GM23248 (cell line): ENCODE measurements at places on chromosomes 6 and 20. TPM values are rescaled to one million over a fixed set of nuclear protein-coding genes. Genes with fewer than 3 reads are reported as not detected.

DNA sequence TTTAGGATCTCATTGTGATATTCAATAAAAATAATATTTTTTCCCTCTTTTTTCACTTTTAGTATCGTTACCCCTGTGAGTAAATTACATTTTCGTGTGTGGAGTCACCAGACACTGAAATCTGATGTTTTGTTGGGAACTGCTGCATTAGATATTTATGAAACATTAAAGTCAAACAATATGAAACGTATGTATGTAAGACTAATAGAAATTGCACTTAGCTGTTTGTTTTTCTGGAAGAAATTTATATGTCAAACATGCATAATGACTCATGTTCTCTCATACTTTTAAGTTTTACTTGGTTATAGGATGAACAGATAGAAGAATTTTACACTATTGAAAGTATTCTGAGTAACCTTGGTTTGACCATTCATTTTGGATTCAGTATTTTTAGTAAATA lies 49.4 kb downstream of the ITCH start:
- H3K36me3 ChIP-seq: peaks cover 55% of the 10 kb centered on the region
- no peak overlapping the region for H3K27ac ChIP-seq
- H3K4me3 ChIP-seq: no peak overlapping the region
- peaks cover 24% of the 10 kb centered on the region for H3K4me1 ChIP-seq
- H3K27me3 ChIP-seq: no peaks in the 10 kb centered on the region

- H3K27me3 ChIP-seq: no peaks in the 10 kb centered on the region
- DNase-seq: no peak
- H3K4me3 ChIP-seq: no peak overlapping the region
- H3K27ac ChIP-seq: no peak overlapping the region
- no peaks in the 10 kb centered on the region for H3K36me3 ChIP-seq
- H3K4me1 ChIP-seq: no peaks in the 10 kb centered on the region
These were observed 589.2 kb upstream of the MAN1A1 start for GRCh38 chr6:119938752-119939151.

Gene SYNDIG1
- total RNA-seq: 1.1 and 2.6 TPM in 2 replicates

DNA sequence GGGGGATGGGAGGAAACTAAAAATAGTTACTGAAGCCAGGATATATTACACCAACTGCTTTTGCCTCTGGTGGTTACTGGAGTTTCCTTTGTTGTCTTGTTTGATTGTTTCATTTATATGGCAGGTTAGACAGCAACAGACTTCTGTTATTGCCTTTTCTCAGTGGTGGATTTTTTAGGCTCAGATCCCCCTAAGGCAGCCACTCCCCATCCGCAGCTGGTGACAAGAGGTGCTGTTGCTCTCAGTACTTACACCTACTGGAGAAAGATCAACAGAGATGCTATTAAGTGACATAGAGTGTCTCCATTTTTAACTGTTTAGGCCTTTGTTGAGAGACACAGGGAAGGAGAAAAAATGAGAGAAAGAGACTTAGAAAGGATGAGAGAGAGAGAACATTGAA lies 552.1 kb downstream of the PKHD1 start:
- DNase-seq: no peak
- no peaks in the 10 kb centered on the region for H3K27me3 ChIP-seq
- no peaks in the 10 kb centered on the region for H3K36me3 ChIP-seq

Gene CRISP2
- not detected in 2 replicates for total RNA-seq

- no peaks in the 10 kb centered on the region for H3K27me3 ChIP-seq
- peak overlapping the region; percentile 65 for H3K27ac ChIP-seq
- peak overlapping the region; percentile 58 for H3K4me3 ChIP-seq
These were observed 31.5 kb downstream of the ARHGAP18 start for GRCh38 chr6:129678463-129678862.

Gene PDE7B
- 5.7 and 6.8 TPM in 2 replicates for total RNA-seq

DNA sequence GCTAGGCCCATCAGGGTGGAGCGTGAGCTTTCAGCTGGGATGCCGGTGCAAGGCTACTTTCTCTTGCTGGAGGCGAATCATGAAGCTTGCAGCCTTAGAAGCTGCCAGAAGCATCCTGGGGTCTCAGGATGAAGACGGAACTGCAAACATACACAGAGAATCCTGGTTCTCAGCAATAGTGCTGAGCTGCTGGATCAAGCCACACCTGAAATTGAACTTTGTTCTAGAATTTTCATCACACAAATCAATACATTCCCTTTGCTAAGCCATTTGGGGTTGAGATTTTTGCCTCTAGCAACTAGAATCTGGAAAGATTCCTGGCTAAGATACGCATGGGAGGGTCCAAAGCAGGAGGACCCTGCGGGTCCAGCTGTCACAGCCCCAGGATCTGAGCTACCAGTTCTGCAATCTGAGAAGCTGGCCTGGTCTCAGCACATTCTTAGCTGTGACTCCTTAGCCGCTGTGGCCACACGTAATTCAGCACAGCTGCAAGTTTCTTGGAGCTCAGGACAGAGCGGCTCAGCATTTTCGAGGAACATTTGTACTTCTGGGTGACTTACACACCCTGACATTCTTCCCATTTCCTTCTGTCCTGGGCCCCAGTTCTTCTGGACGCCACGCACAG lies 6.6 kb upstream of the ARFGAP1 start:
- H3K36me3 ChIP-seq: no peaks in the 10 kb centered on the region
- H3K27me3 ChIP-seq: peaks cover 8% of the 10 kb centered on the region; the same call in 1 of the 2 replicates
- no peaks in the 10 kb centered on the region for H3K4me1 ChIP-seq

- H3K4me1 ChIP-seq: peaks cover 22% of the 10 kb centered on the region
- H3K36me3 ChIP-seq: no peaks in the 10 kb centered on the region
- H3K4me3 ChIP-seq: no peak overlapping the region
- DNase-seq: no peak
These were observed 105.7 kb upstream of the PHACTR1 start for GRCh38 chr6:12610862-12611261.

GRCh38 chr6:110614106-110614505 lies 137.7 kb upstream of the SLC22A16 start:
- H3K4me3 ChIP-seq: no peak overlapping the region

Gene DEFB110
- not detected in 2 replicates for total RNA-seq

DNA sequence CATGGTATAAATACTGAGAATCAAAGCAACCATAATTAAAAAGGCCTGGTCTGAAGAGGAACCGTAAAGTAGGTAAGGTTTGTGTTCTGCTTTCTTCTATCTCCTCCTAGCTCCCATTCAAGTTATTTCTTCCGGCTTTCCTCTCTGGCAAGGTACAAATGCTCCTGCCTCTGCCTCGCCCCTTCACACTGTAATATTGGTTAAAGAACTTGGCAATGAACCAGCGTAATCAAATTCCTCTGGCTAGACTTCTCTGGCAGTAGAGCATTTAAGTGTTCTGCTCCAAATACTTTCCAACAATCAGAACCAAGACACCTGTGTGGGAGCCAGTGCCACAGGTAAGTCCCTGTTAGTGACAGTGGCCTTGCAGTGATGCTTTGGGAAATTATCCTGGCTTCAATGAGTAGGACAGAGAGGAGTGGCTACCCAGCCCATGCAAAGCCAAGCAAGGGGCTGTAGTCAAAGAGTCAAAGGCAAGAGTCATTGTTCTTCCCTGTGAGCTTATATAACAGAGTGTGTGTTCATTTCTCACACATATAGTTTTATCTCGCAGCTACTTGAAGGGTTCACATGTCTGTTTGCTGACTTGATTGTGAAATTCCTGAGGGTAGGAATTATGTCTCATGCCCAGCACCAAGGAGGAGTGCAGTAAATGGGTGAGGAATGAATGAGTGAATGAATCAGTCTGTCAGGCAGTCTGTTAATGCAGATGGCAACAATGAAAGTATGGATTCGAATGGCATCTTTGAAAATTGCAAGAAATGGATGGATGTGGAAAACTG lies 329.3 kb downstream of the NRN1 start:
- no peaks in the 10 kb centered on the region for H3K36me3 ChIP-seq
- DNase-seq: peak; percentile 35
- H3K27ac ChIP-seq: no peak overlapping the region
- no peaks in the 10 kb centered on the region for H3K27me3 ChIP-seq

Gene COL9A1
- not detected in 2 replicates for total RNA-seq

GRCh38 chr6:105431226-105431625 lies 28.3 kb upstream of the PREP start:
- H3K27ac ChIP-seq: no peak overlapping the region
- peaks cover 63% of the 10 kb centered on the region for H3K4me1 ChIP-seq
- peak; percentile 70 for DNase-seq
- no peak overlapping the region for H3K4me3 ChIP-seq

GRCh38 chr6:158706369-158706982 lies 56.6 kb downstream of the SYTL3 start:
- H3K36me3 ChIP-seq: no peaks in the 10 kb centered on the region
- H3K27ac ChIP-seq: 0 out of 2 replicates have a peak overlapping the region, but pooled peaks have one; percentile 6
- H3K27me3 ChIP-seq: no peaks in the 10 kb centered on the region
- peaks cover 12% of the 10 kb centered on the region for H3K4me1 ChIP-seq

DNA sequence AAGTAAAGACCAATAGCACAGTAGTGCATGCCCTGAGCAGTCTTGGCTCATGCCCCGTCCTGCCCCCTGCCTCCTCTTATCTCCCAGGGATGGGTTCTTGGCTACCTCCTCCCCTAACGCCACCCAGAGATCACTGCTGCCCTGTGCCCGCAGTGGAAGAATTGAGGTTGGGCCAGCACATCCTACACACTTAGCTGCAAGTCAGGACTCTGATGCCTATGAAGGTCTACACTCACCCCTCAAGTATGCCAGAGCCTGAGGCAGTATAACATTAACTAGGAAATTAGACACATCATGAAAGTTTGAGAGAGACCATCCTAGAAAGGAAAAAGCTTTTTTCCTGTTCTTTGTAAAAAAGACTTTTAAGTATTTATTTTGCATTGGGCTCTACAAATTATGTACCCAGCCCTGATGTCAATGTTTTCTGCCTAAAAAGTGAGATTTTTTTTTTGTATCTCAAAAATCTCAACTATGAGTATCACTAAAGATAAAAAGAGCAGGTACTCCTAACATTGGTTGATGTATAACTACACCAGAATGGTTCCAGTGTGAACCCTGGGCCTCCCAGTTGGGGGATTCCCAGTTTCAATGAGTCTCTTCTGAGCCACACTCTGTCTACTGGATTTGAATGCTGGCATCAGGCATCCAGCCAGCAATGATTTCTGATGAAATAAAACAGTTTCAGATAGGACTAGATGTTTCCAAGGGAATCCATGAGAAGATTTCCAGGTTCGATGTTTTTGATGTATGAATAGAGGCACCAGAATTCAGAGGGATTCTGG lies 115.4 kb downstream of the ISM1 start:
- H3K4me3 ChIP-seq: no peak overlapping the region
- peaks cover 37% of the 10 kb centered on the region for H3K4me1 ChIP-seq
- H3K27ac ChIP-seq: peak overlapping the region; percentile 51
- no peaks in the 10 kb centered on the region for H3K36me3 ChIP-seq

Gene ARG1
- total RNA-seq: not detected in 2 replicates

- H3K4me1 ChIP-seq: peaks cover 7% of the 10 kb centered on the region; the same call in 1 of the 2 replicates
- H3K27ac ChIP-seq: no peak overlapping the region
These were observed 256.4 kb downstream of the GMPR start for GRCh38 chr6:16494793-16495192.

GRCh38 chr6:144745439-144745838 lies 460.3 kb downstream of the UTRN start:
- no peak for DNase-seq
- H3K36me3 ChIP-seq: peaks cover 14% of the 10 kb centered on the region; the same call in 1 of the 2 replicates
- no peaks in the 10 kb centered on the region for H3K27me3 ChIP-seq
- no peak overlapping the region for H3K4me3 ChIP-seq

Gene DNAH8
- total RNA-seq: not detected in 2 replicates
